ENCODE measurements at places on chromosomes 2 and 18.

DNA sequence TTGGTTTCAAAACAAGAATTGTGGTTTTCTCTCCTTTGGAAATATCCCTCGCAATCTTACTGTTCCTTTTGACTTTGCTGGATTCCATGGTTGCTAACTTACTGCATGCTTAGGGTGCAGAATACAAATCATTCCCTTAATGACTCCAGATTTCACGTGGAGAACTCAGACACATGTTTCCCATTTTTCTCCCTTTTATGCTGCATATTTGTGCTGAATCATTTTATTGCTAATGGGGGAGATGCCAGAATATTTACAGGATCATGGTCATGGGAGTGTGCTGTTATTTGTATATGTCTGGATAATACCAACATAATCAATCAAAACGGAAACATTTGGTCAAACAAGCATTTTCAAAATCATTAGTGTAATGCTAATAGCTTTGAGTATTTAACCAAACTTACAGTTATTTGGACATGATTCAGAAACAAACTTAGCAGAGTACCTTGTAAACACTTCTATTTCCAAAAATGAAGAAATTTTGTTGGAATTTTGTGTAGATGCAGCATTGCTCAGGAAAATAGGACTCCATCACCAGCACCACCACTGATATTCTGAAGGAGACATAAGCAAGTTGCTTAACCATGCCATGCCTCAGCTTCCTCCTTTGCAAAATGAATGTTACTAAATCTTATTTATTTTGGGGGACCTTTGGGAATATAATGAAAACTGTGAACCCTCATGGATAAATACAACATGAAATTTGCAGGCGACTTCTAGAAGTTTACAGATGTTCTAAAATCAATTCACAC lies 122.5 kb upstream of the RND3 start:
- DNase-seq = no peak

DNA sequence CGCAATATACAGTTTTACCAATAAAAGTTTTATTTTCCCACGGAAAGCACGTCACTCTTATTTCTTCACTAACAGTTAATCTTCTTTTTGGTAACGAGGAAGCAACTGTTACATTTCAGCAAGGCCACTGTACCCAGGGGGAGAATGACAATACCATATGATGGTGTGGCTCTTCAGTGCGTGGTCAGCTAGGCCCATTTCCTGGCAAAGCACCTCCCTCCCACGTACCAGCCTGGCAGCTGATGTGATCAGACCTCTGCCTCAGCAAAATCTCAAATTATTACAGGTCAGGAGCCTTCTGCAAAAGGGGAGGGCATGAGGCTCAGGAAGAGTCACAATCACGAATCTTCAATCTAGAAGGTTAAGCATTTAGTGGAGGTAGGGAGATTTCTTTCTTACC lies 55.4 kb downstream of the KLF7 start:
- DNase-seq = no peak

- peak; percentile 33 for DNase-seq
These were observed 97.2 kb downstream of the SEPTIN10 start for GRCh38 chr2:109516445-109517117.

DNA sequence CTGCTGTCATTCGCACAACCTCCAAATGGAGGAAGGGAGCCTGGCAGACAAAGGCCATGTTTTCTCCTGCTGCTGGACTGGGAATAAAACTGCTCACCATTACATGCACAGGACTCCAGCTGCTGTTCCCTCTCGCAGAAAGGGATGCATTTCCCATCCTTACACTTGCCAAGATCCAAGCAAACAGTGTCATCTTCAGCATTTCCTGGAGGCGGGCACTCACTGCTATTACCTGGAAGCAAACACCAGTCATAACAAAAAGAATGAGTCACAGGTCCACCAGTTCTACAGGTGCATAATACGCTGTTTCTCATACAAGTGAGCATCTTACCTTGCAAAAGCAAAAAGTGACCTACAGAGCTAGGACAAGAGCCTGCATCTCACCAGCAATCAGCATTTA lies 22.7 kb downstream of the IAH1 start:
- no peak for DNase-seq

- no peak for DNase-seq
These were observed 5.1 kb downstream of the DGUOK start for GRCh38 chr2:73931531-73932500.

DNA sequence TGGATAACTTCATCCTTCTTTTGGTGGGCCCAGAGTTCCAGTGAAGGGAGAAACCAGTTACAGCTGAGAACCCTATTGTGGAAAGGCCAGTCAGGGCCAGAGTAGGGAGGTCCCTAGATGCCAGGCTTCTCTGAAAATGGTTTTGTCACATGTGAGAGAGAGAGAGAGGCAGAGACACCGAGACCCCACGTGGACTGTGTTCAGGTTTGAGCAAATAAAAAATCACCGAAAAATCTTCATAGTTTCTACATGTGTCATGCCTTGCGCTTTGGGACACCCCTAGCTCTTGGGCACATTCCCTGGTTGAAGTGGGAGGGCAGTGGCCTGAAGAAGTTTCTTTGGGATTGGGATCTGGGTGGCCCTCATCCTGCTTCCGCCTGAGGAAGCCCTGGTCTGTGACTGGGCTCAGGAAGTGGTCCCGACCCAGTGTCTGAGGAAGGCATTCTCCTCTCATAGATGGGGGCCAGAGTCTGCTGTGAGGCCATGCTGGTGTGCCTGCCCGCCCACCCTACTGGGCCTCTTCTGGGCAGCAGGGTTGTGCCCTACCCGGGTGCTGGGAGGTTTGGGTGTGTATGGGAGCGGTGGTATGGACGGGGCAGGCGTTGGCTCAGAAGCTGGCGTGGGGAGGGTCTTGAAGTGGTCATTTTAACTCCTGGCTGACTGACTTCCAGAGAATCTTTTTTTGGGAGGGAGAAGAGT lies 16.1 kb downstream of the NCK2 start:
- DNase-seq = no peak

DNA sequence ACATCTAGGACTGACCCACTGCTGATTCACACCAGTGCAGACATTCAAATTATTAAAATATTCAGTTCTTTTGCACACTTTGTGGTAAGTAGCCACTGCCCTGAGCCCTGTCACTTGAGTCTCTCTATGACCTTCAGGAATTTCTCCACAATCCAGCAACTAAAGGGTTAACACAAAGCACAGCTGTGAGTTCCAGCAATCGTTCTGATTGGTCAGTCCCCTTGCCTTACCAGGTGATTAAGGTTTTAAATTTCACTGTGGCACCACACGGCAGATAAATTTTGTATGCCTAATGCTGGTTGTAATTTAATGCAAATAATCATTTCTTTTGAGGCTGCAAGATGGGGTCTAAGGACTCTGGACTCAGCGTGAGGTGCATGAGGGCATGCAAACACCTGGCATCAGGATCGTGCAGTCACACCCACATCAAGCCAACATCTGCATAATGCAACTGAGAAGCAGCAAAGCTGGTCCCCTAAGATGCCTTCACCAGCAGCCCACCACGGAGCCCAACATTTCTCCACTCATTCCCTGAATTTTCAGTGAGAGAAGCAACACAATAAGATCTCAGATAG lies 36.6 kb downstream of the SLC14A1 start:
- no peak for DNase-seq

DNA sequence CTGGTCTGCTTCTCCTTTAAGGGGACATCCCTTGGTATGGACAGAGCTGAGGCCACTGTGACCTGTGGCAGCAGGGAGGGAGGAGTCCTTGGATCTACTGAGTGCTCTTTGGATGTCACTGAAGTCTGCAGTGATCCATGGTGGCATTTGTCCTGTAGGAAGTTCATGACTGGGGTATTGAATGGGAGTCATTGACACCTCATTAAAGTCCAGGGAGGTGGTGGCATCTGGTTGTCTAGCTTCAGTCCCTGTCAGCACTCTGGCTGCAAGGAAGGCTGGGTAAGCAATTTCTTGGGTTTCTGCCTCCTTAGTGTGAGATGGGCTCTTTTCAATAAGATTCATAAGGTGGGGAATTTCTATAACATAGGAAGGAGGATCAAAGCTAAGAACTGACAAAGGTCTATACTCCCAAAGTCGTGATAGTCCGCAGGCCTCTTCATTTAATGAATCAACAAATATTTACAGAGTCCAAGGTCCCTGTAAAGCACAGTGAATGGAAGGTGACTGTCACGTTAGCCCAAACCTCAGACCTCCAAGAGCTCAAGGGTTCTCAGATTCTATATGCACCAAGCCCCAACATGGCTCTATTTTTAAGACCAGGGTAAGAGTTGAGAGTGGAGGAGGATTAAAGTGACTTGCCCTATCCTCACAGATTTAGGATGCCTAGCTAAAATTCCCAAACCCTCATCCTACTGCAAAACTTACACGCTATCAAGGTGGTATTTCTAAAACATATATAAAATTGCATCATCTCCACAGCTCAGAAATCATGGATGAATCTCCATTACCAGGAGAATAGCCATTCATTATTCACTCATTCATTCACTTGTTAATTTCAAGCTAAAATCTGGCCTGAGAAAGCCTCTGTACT lies 40.2 kb downstream of the THNSL2 start:
- no peak for DNase-seq

DNA sequence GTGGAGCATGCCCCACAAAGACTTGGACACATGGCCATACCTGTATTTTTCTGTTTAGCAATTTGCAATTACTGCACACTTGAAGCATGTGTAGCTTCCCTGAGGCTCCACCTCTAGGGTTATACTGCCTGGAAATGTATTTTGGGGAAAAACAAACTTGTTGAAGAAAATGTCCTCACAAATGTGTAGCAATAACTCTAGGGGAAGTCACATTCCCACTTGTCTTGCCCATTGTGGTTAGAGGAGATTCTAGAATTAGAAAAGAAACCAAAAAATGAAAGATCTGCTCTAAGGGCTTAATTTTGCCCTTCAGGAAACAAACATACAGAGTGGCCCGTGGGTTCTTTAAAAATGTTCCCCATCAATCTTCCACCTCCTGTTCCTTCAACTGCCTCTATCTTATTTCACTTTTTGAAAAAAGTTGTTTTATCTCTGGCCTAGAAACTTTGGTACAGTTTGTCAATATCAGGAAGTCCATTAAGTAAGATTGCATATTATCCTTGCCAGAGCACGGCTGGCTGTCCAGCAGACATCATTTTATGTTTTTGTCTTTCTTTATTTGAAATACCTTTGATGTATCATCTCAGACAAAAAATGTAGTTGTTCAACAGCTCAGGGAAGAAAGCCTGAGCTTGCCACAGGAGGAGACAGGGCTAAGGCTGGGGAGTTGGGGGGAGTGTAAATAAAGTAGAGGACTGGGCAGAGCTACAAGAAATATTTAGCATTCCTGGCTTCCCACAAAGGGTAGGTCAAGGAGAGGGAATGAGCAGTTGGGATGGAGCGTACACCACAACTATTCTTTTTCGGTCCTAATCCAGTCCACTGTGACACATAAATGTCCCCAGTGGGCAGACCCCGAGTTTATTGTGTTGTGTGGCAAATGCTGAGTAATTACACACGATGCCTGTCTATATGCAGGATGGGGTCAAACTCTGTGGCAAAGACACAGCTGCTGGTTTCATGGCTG lies 96.8 kb upstream of the CDC42EP3 start:
- peak; percentile 76 for DNase-seq

- DNase-seq = no peak
These were observed 410.8 kb upstream of the POU3F3 start for GRCh38 chr2:104443145-104443544.

DNA sequence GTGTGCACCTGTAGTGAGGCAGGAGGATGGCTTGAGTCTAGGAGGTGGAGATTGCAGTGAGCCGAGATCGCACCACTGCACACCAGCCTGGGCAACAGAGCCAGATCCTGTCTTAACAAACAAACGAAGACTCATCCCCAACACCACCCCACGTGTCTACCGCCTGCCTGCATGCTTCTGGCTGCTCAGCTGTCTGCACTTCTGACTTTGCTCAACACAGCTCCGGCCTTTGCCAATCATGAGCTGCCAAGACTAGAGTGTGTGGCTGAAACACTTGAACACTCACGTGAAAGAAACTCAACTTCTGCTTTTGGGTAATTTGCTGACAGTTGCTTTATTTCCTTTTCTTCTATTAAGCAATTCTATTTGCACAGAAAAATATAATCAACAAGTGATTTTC lies 32.1 kb upstream of the SP3 start:
- DNase-seq = peak; percentile 79

DNA sequence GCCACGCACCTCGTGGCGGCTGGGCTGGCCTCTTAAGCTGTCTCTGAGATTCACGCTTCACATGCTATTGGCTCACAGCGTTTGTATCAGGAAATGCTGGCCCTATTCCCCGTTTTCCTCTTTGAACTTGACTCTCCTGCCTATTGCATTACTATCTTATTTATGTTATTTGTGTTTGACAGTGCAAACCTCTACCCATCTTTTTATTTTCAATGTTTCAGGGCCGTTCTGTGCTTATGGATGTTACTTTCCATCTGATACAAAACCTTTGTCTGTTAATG lies 149.9 kb upstream of the TWIST2 start:
- DNase-seq = no peak

- no peak for DNase-seq
These were observed 13.4 kb upstream of the DCTN1 start for GRCh38 chr2:74393525-74393924.

GRCh38 chr2:96601382-96602292 lies 36.5 kb downstream of the KANSL3 start:
- DNase-seq = no peak

DNA sequence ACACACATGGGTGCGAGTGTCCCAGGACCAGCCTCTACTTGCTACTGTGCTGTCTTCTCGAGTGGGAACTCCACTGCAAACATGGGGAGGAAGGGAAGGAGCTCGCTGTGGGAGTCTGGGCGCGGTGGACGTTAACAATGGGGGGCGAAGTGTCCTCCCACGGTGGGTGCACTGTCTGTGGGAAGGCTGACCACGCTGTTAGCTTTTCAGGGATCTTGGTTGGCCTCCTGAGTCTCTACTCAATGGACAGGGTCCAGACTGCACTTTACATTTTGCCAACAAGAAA lies 146.7 kb downstream of the MBP start:
- no peak for DNase-seq

DNA sequence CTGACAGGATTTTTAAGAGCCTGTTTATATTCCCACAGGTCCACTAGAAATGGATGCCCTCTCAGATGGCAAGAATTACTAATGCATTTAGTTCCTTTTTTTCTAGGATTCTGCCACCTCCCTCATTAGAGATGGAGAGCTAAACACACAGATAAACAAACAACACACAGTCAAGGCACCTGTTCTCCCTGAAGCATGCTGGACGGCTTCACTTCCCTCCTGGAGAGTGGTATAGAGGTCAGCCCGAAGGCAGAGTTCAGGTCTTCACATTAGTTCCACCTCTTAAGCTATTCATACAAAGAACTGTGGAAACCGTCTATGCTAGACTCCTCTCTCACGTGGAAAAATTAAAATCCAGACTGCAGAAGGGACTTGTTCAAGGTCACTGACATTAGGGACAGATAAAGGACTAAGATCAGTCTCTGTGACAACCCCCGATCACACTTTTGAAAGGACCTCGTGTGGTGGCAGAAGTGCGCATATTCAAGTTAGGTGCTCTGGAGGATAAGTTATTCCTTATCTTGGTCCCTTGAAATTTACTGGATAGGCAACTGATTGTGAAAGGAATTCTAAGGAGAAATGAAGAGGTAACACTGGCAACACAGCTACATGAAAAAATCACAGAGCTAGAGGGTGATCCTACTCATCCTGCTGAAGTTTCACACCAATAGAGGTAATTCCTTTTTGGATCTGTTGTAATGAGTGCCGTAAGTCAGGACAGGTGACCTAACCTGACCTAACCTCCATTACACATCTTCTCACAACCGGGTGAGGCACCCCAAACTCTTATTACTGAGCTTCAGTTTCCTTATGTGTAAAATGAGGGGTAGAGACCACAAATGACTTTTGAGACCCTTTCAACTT lies 75.1 kb downstream of the SPRED2 start:
- DNase-seq = no peak

All from tongue (tissue), 3 donors.